Stomach (tissue), 19 donors: ENCODE measurements at places on chromosomes 6 and 20. TPM values are rescaled to one million over a fixed set of nuclear protein-coding genes. Genes with fewer than 3 reads are reported as not detected.

- H3K36me3 ChIP-seq, result peaks cover 22% of the 10 kb centered on the region
- no peaks in the 10 kb centered on the region for H3K27me3 ChIP-seq
- DNase-seq, result no peak
- peak overlapping the region; percentile 99 for H3K27ac ChIP-seq
Measured at GRCh38 chr20:35742741-35743523, 872 bp upstream of the RBM39 start.

- no peaks in the 10 kb centered on the region for H3K4me1 ChIP-seq
- H3K27ac ChIP-seq, result no peak overlapping the region
- no peaks in the 10 kb centered on the region for H3K27me3 ChIP-seq
- DNase-seq, result no peak
- no peaks in the 10 kb centered on the region for H3K36me3 ChIP-seq
Measured at GRCh38 chr6:127564761-127565160, 12.2 kb upstream of the C6orf58 start.

DNA sequence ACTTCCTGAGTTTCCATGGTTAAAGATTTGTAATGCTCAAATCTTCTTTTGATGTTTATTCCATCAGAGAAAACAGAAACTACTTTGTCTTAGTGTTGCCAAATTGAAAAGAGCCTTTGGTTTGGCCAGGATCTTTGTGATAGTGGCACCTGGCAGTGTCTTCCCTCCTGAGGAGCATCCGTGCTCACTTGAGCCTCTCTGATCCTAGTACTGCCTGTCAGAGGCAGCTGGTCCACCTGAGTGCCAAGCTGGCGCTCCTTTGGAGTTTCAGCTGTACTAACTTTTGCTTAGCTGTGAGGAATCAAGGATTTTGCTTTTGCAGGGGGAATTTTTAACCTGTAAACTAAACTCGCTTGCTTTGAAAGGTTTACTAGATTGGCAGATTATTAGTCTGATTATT lies 61.4 kb downstream of the SCAND1 start:
- no peaks in the 10 kb centered on the region for H3K27me3 ChIP-seq
- no peak overlapping the region for H3K4me3 ChIP-seq
- no peak overlapping the region for H3K27ac ChIP-seq
- no peaks in the 10 kb centered on the region for H3K4me1 ChIP-seq
- no peak for DNase-seq
- H3K36me3 ChIP-seq, result peaks cover 8% of the 10 kb centered on the region

GRCh38 chr6:75608956-75609533 lies 7.4 kb downstream of the SENP6 start:
- peak overlapping the region; percentile 56 for H3K27ac ChIP-seq
- peaks cover 62% of the 10 kb centered on the region for H3K4me1 ChIP-seq
- H3K36me3 ChIP-seq, result no peaks in the 10 kb centered on the region
- DNase-seq, result no peak

GRCh38 chr6:83511901-83512681 lies at the start of gene PRSS35:
Gene PRSS35 (plus strand): TSS chr6:83512534. CDS start chr6:83523442, 10,908 bp downstream.
- DNase-seq, result peak; percentile 88
- no peak within 1 kb of the TSS for H3K27ac ChIP-seq
- H3K4me1 ChIP-seq, result peaks cover 12% of the 10 kb centered on the region
- H3K36me3 ChIP-seq, result no peaks in the 10 kb centered on the region
- H3K27me3 ChIP-seq, result peaks cover 9% of the 10 kb centered on the region
- H3K4me3 ChIP-seq, result peak within 1 kb of the TSS; percentile 39

- H3K27me3 ChIP-seq, result no peaks in the 10 kb centered on the region
- H3K36me3 ChIP-seq, result no peaks in the 10 kb centered on the region
- H3K4me3 ChIP-seq, result no peak overlapping the region
- no peak for DNase-seq
- no peaks in the 10 kb centered on the region for H3K4me1 ChIP-seq
- H3K27ac ChIP-seq, result no peak overlapping the region
Measured at GRCh38 chr6:14371530-14371929, 254.0 kb downstream of the CD83 start.

DNA sequence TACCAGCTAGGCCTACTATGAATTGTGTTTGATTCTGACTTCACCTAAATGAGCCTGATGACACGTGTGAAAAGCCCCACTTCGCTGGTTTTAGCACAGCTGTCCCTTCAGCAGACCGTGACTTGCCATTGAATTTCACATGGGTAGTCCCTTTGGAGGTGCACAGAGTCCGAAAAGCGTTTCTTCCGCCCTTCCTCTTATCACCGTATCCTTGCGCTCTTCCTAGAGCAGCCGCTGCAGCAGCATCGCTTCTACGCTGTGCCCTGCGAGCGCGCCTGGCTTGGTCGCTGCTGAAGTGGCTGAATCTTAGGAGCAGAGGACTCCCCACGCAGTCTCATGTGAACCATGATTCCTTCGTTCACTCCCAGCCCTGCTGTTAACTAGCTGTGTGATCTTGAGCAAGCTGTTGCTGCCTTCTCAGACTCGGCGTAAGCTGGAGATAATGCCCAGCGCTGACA lies 127.0 kb downstream of the PACRG start:
- no peak for DNase-seq
- H3K4me3 ChIP-seq, result no peak overlapping the region
- no peaks in the 10 kb centered on the region for H3K27me3 ChIP-seq
- no peaks in the 10 kb centered on the region for H3K4me1 ChIP-seq
- H3K36me3 ChIP-seq, result no peaks in the 10 kb centered on the region

DNA sequence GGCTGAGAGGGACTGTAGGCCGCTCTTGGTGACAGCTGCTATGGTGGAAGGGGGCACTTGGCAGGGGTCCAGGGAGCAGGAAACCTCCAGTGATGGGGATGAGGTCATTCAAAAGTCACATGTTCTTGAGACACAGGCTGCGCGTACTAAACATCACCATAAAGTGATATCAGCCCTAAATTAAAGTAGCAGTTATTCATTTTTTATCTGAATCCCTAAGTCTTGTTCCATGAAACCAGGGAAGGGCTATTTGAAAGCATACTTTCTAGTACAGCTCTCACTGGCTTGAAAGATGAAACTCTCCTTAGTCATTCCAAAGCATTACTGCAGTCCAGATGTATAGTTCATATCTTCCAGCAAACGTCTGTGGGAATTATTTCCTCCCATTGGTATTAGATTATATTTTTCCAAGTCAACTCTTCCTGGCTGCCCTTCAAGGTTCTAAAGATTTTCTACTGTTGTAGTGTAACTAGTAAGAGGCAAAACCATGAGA lies 373.1 kb downstream of the CD109 start:
- DNase-seq, result peak; percentile 53
- H3K4me1 ChIP-seq, result no peaks in the 10 kb centered on the region
- no peaks in the 10 kb centered on the region for H3K27me3 ChIP-seq
- no peaks in the 10 kb centered on the region for H3K36me3 ChIP-seq
- no peak overlapping the region for H3K4me3 ChIP-seq

DNA sequence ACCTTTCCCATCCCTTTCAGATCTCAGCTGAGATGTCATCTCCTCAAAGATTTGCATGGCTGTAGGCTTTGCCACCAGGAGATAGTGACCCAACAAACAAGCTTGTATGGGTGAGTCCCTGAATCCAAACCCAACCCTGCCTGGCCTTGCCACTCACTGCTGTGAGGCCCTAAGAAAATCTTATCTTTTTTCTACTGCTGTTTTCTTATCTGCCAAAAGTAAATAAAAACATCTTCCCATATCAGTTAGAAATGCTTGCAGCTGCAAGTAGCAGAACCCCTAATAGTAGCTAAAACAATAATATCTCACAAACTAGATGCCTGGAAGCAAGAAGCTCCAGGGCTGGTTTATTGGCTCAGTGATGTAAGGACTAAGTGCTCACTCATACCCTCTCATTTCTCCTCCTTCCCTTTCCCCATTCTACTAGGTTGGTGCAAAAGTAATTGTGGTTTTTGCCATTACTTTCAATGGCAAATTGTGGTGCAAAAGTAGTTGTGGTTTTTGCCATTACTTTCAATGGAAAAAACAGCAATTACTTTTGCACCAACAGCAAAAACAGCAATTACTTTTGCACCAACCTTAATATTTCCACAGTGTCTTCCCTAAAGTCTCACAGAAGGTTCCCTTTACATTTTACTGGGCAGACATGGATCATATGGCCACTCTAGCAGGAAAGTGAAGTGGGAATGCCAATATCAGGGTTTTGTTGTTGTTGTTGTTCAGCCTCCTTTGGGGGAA lies 56.7 kb upstream of the PSMF1 start:
- H3K27ac ChIP-seq, result no peak overlapping the region
- DNase-seq, result no peak
- no peaks in the 10 kb centered on the region for H3K4me1 ChIP-seq

GRCh38 chr20:62097881-62098407 lies 24.3 kb upstream of the LSM14B start:
- no peaks in the 10 kb centered on the region for H3K4me1 ChIP-seq
- H3K27me3 ChIP-seq, result no peaks in the 10 kb centered on the region
- no peaks in the 10 kb centered on the region for H3K36me3 ChIP-seq
- no peak for DNase-seq
- no peak overlapping the region for H3K4me3 ChIP-seq

GRCh38 chr6:129635396-129636130 lies 74.4 kb downstream of the ARHGAP18 start:
- H3K27me3 ChIP-seq, result no peaks in the 10 kb centered on the region
- no peak overlapping the region for H3K4me3 ChIP-seq
- H3K4me1 ChIP-seq, result peaks cover 7% of the 10 kb centered on the region

DNA sequence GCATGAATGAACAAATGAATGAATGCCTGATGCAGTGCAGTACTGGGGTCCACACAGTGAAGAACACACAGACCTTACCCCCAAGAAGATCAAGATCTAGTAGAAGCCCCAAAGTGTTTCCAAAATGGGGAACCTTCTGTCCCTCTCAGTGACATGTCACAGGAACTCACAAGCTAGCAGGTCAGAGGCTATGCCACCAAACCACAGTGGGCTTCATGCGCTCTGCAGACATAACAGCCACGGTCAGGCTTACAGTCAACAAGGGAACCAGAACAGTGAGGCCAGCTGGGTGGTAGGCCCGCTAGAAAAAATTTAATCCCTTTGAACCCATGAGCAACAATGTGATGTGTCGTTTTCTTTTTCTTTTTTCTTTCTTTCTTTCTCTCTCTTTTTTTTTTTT lies 20.2 kb upstream of the ARFGEF2 start:
- no peaks in the 10 kb centered on the region for H3K27me3 ChIP-seq
- H3K4me1 ChIP-seq, result peaks cover 6% of the 10 kb centered on the region
- H3K27ac ChIP-seq, result no peak overlapping the region
- no peaks in the 10 kb centered on the region for H3K36me3 ChIP-seq

GRCh38 chr20:7161690-7162089 lies 394.2 kb downstream of the BMP2 start:
- H3K4me1 ChIP-seq, result no peaks in the 10 kb centered on the region
- no peaks in the 10 kb centered on the region for H3K36me3 ChIP-seq
- peak; percentile 50 for DNase-seq
- H3K4me3 ChIP-seq, result no peak overlapping the region
- H3K27ac ChIP-seq, result no peak overlapping the region

GRCh38 chr6:136604328-136604825 lies 54.2 kb upstream of the MAP7 start:
- DNase-seq, result no peak
- H3K27me3 ChIP-seq, result no peaks in the 10 kb centered on the region
- peaks cover 38% of the 10 kb centered on the region for H3K36me3 ChIP-seq
- H3K27ac ChIP-seq, result no peak overlapping the region

The ZFP57 gene
- 0.08 TPM for polyA plus RNA-seq

The COL9A3 gene
- 3.9 TPM for polyA plus RNA-seq

The LKAAEAR1 gene
- polyA plus RNA-seq, result not detected

The RREB1 gene
- polyA plus RNA-seq, result 5.2 TPM

The RHAG gene
- polyA plus RNA-seq, result not detected

The PLCB1 gene
- polyA plus RNA-seq, result 5.4 TPM

The GGTLC1 gene
- not detected for polyA plus RNA-seq
